ENCODE measurements at places on chromosomes 11 and 22.

DNA sequence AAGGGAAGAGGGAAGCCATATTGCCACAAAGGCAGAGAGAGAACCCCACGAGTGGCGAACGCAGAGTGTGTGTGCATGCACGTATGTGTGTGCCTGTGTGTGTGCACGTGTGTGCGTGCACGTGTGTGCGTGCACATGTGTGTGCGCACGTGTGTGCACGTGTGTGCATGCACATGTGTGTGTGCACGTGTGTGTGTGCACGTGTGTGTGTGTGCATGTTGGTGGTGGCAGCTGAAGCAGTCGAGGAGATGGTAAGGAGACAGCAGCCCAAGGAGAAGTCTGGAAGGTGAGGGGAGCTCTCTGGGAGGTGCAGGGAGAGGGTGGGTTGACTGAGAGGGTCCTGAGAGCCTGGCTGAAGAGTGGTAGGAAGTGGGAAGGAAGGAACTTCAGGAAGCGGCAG lies 94.1 kb upstream of the NECTIN1 start:
- DNase-seq, result no peak

- DNase-seq, result no peak
Observed at GRCh38 chr11:36431429-36432092, 78.5 kb downstream of the TRAF6 start.

- DNase-seq, result no peak
Observed at GRCh38 chr11:37050311-37050710, 452.3 kb upstream of the RAG2 start.

DNA sequence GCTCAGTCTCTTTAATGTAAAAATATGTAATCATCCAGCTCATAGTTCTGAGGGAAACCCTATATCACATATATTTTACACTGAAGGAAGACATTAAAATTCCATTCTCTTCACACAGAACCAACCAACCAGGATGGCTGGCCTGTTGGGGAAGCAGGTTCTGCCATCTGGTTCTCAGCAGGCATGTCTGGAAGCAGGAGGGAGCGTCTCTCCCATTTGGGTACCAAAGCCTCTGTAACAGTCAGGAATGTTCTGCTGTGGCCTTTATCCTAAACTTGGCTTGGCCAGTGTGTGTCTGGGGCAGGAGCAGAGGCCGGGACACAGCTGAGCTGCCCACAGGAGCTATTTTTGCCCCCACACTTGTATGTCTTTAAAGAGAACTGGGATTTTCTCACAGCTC lies 29.2 kb downstream of the SGSM3 start:
- DNase-seq, result no peak

GRCh38 chr11:68912254-68912653 lies 8.6 kb downstream of the IGHMBP2 start:
- DNase-seq, result no peak

GRCh38 chr11:64802370-64803157 lies 450 bp downstream of the MAP4K2 start:
- DNase-seq, result no peak

DNA sequence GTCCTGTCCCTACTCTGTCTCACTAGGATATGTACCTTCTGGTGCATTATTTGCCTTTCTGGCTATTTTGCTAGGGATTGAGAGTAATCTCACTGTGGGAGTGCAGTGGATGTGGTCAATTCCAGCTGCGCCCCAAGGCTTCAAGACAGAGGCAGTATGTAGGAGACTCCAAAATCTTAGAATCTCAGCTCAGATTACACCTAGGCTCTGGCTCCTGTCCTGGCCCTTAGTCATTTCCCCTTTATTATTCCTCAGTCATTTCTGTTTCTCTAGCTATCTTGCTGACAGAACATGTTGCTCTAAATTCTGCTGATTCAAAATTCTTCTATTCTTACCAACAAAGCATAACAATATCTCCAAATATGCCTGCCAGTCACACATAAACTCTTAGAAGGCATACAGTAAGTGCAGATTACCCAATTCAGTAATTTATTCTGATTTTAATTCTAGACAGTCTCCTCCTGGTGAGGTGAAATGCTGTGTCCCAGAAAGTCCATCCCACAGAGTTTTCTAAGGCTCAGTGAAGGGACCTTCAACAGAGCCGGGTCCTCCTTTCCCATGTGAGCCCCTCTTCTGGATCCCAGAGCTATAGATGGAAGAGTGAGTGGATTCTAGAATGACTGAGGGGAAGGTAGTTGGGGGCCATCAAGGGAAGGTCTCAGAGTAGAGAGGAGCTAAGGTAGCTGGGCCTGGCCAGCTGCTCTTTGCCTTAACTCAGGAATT lies 24.3 kb upstream of the GLYATL1 start:
- no peak for DNase-seq

DNA sequence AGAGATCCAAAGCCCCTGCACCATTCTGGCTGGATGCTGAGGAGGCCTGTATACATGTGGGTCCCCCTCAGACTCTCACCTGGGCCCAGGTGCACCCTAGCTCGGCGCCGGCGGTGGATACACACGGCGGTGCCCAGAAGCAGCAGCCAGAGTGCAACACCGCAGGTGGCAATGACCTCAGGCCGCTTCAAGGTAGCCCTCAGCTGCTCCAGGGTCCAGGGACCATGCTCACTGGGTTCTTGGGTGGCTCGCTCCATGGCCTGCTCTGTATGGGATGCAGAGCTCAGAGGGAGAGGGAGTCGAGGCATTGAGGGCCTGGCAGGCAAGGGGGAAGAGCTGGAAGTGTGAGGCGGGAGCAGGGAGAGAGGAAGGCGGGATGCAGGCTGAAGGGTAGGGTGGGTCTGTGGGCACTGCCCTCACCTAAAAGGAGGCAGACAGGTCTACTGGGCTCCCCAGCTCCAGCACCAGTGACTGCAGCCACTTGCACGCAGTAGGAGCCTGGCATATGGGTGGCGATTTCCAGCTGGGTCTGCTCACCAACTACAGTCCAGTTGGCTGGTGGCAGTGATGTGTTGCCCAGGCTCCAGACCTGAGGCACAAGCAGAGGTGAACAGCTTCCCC lies 3.8 kb downstream of the ROBO4 start:
- no peak for DNase-seq

GRCh38 chr11:127052404-127052803 lies 51.8 kb upstream of the KIRREL3 start:
- DNase-seq, result no peak

DNA sequence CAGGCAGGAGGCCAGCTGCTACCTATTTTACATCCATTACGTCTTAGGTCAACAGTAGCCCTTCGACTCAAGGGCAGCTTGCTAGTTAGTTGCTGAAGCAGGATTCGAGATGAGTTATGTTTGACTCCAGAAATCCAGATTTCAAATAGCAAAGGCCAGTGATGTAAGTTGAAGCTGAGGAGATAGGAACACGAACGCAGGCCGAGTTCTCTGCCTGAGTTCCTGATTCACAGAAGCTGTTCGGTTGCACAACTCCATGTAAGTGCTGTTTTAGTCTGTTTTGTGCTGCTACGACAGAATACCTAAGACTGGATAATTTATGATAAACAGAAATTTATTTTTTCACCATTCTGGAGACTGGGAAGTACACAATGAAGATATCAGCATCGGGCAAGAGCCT lies 111.2 kb downstream of the SLC1A2 start:
- DNase-seq, result no peak

DNA sequence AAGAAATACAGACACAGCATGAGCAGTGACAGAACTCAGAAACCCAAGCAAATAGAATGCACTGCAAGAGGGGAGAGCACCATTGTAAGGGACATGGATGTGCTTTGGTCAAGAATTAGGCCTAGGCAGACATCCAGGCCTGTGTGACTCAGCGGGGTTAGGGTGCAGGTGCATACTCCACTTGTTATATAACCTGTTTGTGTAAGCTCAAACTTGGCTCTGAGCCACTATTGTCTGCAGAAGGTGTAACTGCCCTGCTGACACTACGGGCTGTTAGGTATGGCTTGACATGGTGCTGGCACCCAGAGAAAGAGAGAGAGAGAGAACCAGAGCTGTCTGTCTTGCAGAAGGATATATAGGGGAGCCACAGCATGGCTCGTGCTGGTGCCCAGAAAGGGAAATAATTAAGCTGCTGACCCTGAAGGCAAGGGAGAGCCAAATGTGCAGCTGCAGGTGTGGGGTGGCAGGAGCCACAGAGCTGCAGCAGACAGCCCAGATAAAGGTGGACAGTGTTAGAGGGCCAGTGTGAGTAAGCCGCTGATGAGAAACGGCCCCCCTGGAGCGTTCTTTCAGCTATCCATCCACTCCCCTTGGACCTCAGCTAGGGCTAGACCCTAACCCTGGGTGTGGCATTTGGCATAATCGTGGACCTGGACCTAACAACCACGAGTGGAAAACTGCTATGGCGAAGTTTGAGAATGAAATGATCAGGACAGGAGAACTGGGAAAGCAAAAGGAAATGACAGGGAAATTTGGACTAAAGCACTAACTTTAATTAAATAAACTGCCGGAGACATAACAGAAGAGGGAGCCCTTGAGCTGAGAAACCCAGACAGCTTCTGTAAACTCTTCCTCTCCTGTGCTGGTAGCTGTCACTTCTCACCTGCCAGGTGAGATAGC lies 253.0 kb upstream of the CCDC179 start:
- no peak for DNase-seq

GRCh38 chr11:3686751-3687150 lies 15.6 kb upstream of the CHRNA10 start:
- DNase-seq, result no peak

All from stimulated activated CD4-positive, alpha-beta T cell treated with anti-CD3 and anti-CD28 coated beads, Interleukin-1b, Interleukin-23, amount 100 ng/mL, for 24 hours (primary cell).